Endothelial cell (in vitro differentiated cells): ENCODE measurements at places on chromosomes 3 and 15.

DNA sequence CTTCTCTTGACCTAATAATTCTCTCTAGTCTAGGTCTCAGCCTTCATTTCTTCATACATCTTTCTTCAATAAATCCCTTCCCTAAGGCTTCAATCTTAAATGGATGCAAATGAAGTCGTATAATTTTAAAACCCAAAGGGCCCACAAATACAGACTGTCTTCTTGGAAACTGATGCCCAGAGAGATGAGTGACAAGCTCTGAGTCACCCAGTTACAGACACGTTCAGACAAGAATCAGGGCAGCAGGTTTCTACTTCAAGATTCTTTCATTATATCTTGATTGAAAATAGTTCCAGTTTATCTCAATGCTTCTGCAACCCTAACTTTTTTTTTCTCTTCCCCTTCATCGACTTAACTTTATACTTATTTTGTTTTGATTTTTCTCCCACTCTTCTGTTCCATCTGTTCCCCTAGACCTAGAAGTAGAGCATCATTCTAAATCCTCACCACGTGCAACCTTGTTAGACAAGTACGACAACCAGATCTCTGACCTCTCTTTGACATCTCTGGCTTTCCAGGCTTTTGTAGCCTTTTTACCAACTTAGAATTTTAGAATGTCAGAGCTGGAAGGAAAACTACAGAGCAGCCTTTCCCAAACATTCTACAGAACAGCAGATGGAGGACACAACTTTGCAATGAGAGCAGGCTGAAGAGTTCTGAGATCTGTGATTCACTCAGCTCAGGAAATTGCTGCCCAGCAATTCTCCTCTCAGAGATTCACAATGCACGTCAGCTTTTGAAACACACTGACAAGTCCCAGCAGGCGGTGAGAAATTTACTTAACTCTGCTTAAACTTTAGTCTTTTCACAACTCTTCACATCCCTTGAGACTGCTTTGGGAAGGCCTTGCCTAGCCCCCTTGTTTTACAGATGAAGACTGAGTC lies 25.3 kb downstream of the NCEH1 start:
- no peak for DNase-seq

- DNase-seq: no peak
Observed at GRCh38 chr3:136247855-136248590, 2.1 kb upstream of the PCCB start.

- DNase-seq: no peak
Observed at GRCh38 chr3:118931996-118932395, 102.7 kb downstream of the IGSF11 start.

GRCh38 chr3:151200586-151200985 lies 2.4 kb downstream of the GPR171 start:
- DNase-seq: no peak

DNA sequence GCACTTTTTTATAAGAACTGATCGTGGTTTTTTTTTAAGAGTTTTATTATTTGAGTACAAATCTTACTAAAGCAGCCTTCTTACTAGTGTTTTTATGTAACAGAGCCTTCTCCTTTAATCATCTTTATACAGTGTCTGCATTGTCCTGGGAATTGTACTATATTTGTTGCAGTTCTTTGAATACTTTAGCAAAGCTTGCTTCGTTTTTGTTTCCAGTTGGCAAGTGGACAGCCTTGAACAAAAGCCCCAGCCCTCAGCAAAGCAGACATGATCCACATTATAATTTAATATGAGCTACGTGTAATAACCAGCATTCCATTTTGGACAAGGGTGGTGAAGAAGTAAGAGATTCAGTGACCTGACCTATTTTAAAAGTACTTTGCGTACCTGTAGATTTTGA lies 112.2 kb upstream of the FLNB start:
- DNase-seq: no peak

- DNase-seq: no peak
Observed at GRCh38 chr3:196634829-196635228, 4.7 kb upstream of the NRROS start.

- DNase-seq: no peak
Observed at GRCh38 chr15:68557469-68558317, 21.1 kb upstream of the CORO2B start.

DNA sequence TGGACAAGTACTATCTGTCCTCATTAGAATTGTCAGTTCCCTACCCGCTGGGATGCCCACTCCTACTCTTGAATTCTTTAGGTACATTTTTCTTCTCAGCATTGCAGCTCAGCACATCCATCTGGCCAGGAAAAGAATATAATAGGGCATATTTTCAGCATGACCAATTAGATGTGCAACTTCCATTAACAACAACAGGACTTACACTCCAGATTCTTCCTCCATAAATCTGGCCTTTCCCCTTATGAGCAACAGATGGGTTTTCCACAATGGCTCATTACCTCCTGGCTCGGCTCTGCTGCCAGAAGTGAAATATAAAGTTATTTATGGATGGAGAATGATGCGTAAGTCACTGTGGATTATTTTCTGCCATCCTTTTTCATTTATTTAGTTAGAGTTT lies 443.8 kb upstream of the TGFBR2 start:
- DNase-seq: no peak

DNA sequence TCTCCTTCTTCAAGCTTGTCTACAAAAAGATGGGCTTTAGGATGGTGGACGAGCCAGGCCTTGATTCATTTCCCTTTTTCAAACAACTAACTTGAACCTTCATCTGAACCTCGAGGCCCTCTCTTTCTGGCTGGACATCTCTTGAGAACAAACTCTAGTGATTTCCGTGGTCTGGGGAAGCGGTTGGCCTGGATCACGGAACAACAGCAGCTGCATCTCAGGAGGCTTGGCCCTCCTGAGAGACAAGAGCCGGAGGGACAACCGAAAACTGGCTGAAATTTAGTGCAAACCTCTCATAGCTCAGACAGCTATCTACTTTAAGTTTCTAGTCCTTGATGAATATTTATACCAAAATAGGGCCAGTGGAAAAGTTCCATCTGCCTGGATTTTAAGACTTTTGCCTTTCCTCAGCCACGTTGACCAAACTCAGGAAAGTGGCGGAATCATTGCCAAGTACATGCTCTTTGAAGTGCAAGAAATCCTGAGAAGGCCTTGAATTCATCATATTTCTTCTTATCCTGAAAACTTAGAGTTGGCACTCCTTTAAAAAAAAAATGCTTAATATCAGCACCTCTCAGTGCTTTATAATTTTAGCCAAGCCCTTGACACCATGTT lies 14.5 kb downstream of the LMCD1 start:
- no peak for DNase-seq

DNA sequence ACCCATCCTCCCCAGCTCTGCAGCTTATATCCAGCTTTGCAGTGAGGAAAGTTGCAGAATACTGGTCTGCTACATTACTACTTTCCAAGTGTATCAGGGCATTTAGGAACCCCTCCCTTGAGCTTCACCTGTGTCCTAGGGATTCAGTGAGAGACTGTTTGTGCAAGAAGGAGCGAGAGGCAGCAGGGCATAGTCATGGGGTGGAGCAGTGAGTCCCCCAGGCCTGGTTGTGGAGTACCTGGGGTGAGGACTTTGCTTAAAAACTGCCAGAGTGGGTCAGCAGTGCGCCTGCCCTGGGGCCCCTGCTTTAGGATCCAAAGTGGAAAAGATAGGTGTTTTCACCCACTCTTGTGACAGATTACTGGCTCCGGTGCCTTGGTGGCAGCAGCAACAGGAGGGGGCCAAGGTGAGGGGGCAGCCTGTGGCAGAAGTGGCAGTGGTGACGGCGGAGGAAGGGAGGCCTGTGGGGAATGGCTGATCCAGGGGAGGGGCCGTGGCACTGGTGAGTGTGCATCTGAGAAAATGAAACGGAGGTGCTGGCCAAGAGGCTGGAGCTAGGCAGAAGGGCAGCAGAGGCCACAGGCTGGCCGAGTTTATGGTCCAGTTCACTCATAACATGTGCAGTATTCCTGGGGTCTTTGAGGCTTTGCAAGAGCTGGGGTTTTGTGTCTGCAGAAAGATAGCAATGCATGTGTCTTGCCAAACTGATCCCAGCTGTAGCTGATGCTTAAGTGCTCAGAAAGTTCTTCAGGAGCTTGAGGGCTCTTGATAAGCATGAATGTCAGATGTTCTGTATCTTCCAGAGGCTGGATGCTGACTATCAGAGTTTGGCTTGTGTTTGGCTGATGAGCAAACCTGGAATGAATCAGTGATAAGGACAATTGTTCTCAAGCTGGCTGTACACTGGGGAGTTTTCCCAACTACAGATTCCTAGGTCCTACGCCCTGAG lies 43.4 kb downstream of the GOLGA6A start:
- DNase-seq: no peak

DNA sequence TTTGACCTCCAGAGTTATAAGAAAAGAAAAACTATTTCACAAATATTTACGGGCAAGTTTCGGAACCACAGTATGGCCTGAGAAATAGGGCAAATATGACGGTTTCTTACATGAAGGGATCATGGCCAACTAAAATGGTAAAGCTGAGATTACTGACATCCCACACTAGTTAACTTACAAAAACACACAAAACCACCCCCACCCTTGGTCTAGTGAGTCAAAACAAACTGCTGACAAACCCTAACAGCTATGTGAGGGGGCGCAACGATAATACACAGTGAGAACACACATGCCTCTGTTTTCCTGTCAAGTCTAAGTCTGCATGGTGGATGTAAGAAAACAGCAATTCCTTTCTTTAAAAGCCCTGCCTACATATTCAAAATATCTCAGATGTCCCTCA lies 32.3 kb downstream of the CBLB start:
- DNase-seq: no peak

- DNase-seq: no peak
Observed at GRCh38 chr15:78339559-78339958, 594 bp upstream of the CRABP1 start.

DNA sequence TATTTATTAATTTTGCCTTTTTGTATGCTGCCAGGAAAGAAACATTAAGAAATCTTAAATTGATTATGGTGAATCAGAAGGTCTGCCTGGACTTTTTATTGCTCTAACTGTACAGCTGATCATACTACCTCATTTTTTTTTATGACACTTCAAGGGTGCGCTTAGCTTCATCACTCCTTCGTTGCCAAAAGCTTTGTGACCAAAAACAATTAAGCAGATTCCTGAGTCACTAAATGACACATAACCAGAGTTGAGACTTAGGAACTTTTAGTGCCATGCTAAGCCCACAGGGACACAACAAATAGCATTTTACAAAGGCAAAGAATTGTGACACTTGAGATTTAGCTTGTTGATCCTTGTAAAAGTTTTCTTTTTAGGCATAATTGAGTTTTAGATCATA lies 4.9 kb downstream of the ADIPOQ start:
- no peak for DNase-seq
